ENCODE measurements at places on chromosomes 2 and 18.

- no peak for DNase-seq
Observed at GRCh38 chr2:98477036-98477435, 32.4 kb downstream of the INPP4A start.

GRCh38 chr2:12007282-12007681 is 260.9 kb downstream of the LPIN1 start:
- no peak for DNase-seq

- no peak for DNase-seq
Observed at GRCh38 chr18:73924307-73924706, 223.3 kb downstream of the FBXO15 start.

GRCh38 chr2:81077396-81077795 is 772.8 kb upstream of the LRRTM1 start:
- DNase-seq: no peak

DNA sequence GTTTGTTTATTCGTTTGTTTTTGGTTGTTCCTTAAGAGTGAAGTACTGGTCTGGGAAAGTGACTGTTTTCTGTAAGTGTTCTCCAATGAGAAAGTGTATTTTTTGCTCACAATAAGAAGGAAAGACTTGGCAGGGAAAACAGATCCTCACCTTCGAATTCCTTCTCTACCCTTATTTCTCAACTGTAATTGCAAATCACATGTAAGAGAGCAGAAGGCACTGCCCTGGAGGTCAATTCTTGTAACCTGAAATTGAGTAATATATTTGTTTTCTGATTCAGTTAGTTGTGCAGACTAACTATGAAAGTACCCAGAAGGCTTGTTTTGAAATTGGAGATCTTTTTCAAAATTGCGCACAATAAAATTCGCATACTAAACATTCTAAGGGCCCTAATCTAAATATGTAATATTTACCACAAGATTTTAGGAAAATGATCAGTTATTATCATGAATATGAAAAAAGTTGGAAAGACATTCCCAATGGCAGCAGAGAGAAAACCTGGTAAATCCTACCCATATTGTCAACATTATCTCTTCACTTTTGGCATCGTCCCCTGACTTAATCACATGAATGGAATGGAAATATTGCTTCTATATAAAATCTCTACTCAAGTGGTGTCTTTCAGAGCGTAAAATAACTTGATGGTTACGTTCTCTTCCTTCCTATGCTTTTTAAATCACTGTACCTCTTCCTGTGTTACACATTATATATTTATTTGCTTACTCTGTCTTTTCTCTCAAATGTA is 24.1 kb downstream of the TFPI start:
- no peak for DNase-seq

DNA sequence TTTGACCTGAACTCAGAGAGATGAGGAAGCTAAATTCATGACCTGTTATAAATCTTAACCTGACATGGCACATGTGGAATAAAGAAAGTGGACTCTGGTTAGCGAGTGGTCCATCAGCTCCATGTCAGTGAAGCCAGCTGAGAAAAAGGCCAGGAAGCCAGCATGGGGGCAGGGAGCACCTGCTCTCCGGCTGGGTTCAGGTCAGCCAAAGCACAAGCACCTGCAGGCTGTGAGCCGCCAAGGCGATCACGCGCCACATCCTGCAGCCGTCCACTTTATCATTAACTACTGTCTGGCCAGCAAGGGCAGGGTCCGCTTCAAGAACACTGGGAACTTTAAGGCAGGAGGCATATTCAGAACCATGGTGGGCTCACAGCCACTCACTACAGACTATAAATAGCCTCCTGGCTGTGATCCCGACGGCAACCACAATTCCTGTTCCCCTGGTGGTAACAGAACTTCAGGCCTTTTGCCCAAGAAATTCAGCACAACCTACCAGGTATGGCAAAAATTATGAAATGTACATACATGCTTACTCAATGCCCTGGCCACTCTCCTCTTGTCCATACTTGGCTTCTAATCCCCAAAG is 35.5 kb downstream of the ACVR1 start:
- DNase-seq: no peak

DNA sequence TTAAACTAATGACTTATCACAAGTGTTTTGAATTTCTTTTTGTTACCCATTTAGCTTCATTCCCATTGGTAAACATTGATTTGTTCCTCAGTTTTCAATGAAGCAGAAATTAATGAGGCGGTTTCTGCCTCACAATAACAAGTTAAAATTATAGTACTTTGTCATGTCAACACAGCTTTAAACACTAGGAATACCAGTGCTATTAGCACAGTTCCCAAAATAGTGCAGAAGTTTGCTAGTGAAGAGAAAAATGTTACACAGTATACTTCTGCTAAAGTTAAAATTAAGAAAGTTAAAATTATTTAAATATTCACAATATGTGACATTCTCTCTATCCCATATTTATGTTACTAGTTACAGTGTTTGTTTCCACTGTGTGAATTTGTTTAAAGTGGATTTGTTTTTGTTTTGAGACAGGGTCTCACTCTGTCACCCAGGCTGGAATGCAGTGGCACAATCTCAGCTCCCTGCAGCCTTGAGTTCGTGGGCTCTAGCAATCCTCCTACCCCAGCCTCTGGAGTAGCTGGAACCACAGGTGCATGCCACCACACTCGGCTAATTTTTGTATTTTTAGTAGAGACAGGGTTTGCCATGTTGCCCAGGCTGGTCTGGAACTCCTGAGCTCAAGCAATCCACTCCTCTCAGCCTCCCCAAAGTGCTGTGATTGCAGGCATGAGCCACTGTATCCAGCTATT is 3.8 kb upstream of the CHN1 start:
- DNase-seq: no peak

- no peak for DNase-seq
Observed at GRCh38 chr2:2095360-2096093, 235.5 kb downstream of the MYT1L start.

DNA sequence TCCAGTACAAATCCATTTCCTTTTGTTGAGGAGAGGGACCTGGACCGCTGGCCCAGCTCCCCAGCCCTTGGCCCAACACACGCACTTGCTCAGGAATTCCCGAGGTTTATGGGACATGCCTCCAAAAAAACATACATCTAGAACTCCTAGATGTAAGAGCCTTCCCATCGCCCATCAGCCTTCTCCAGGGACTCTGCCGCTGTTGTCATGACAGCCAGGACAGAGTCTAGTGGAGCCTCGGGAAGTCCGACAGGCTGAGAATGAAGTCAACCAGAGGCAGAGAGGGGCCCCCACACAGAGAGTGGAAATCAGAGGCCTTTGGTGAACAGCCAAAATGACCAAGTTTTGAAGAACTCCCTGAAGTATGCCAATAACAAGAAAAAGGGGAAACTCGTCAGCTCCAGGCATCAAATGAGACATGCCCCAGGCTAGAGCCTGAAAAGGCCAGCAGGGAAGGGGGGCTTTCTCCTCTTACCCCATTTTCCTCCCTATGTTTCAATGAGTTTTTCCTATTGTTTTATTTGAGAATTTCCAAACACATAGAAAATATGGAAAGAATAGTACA is 43.2 kb upstream of the CAB39 start:
- DNase-seq: no peak

- peak; percentile 49 for DNase-seq
Observed at GRCh38 chr2:136117391-136117841, 533 bp downstream of the CXCR4 start.

DNA sequence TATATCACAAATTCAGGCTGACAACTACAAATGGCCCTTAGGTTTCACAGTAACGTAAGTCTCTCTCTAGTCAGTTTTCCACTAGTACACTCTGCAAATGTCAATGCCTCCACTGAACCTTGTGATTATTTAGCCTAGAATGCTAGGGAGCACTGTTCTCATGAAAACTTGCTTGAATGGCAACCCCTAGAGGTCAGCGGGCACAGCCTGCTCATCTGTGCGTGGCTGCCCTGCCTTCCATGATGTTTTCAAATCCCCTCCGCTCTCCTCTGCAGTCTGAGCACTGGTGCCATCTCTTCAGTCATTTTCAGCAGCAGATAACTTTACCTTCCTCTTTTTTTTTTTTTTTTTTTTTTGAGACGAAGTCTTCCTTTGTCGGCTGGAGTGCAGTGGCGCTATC is 84.1 kb upstream of the GULP1 start:
- DNase-seq: no peak

- DNase-seq: no peak
Observed at GRCh38 chr2:2182551-2183071, 148.5 kb downstream of the MYT1L start.

All from stimulated activated CD4-positive, alpha-beta T cell treated with anti-CD3 and anti-CD28 coated beads, Interleukin-15, amount 100 ng/mL, for 1 hour (primary cell).